Activated CD4-positive, alpha-beta T cell treated with anti-CD3 and anti-CD28 coated beads for 36 hours (primary cell): ENCODE measurements at places on chromosomes 4 and X. TPM values are rescaled to one million over a fixed set of nuclear protein-coding genes. Genes with fewer than 3 reads are reported as not detected.

DNA sequence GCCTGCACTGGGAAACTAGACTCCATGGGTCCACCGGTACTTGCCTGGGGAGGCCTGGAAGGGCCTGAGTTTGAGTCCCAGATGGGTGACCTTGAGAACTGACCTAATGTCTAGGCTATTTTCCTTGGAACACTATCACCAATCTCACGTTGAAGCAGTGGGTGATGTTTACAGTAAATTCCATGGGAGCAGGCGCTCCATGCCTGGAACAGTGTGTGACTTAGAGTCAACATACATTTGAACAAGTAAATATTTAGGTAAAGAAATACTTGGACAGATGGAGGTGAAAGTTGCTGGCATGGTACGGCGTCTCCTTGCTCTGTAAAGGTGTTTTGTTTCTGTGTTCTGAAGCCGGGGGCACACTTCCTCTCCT lies 47.5 kb downstream of the TBC1D14 start:
- DNase-seq = no peak
- H3K27ac ChIP-seq = no peak overlapping the region

The HCCS gene
- 24.7 TPM for total RNA-seq

- no peaks in the 10 kb centered on the region for H3K27me3 ChIP-seq
- H3K27ac ChIP-seq = no peak overlapping the region
- no peak overlapping the region for H3K4me3 ChIP-seq
- H3K4me1 ChIP-seq = no peaks in the 10 kb centered on the region
- no peak for DNase-seq
These were observed 291.7 kb downstream of the USP46 start for GRCh38 chr4:52367282-52367830.

GRCh38 chrX:132622130-132622529 lies 133.3 kb upstream of the MBNL3 start:
- H3K27ac ChIP-seq = peak overlapping the region; percentile 74
- H3K36me3 ChIP-seq = no peaks in the 10 kb centered on the region
- no peak overlapping the region for H3K4me3 ChIP-seq
- no peaks in the 10 kb centered on the region for H3K27me3 ChIP-seq
- peak; percentile 79 for DNase-seq
- peaks cover 9% of the 10 kb centered on the region for H3K4me1 ChIP-seq

The SATL1 gene
- total RNA-seq = not detected

The YIPF7 gene
- total RNA-seq = not detected

The MAGEB1 gene
- total RNA-seq = not detected

GRCh38 chr4:36328130-36328529 lies 46.7 kb downstream of the DTHD1 start:
- H3K27ac ChIP-seq = no peak overlapping the region
- H3K36me3 ChIP-seq = no peaks in the 10 kb centered on the region
- DNase-seq = no peak
- no peak overlapping the region for H3K4me3 ChIP-seq

The EXOC1 gene
- 19.1 TPM for total RNA-seq

- no peaks in the 10 kb centered on the region for H3K36me3 ChIP-seq
- peaks cover 9% of the 10 kb centered on the region for H3K27me3 ChIP-seq
- H3K4me3 ChIP-seq = no peak overlapping the region
These were observed 79.1 kb downstream of the NPFFR2 start for GRCh38 chr4:72110886-72111285.

The BRCC3 gene
- 28.1 TPM for total RNA-seq

The P2RY10 gene
- 30.4 TPM for total RNA-seq
